ENCODE measurements at places on chromosomes 7 and 10.

DNA sequence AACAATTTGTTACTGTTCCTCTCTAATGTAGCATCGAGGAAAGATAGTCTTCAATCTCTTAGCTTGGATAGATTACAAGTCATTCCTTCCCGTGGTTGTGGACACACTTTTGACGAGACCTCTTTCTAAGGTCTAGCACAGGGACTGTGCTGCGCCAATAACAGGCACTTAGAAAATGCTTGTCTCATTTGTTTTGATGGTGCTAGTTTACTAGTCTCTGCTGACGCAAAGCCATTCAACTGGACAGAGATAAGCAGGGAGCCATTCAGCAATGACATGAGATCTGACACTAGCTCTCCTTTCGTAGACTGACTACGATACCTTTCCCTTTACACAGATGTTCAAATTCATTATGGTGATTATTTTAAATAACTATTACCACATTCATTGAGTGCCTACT lies 6.4 kb upstream of the JAZF1 start:
- DNase-seq: no peak

DNA sequence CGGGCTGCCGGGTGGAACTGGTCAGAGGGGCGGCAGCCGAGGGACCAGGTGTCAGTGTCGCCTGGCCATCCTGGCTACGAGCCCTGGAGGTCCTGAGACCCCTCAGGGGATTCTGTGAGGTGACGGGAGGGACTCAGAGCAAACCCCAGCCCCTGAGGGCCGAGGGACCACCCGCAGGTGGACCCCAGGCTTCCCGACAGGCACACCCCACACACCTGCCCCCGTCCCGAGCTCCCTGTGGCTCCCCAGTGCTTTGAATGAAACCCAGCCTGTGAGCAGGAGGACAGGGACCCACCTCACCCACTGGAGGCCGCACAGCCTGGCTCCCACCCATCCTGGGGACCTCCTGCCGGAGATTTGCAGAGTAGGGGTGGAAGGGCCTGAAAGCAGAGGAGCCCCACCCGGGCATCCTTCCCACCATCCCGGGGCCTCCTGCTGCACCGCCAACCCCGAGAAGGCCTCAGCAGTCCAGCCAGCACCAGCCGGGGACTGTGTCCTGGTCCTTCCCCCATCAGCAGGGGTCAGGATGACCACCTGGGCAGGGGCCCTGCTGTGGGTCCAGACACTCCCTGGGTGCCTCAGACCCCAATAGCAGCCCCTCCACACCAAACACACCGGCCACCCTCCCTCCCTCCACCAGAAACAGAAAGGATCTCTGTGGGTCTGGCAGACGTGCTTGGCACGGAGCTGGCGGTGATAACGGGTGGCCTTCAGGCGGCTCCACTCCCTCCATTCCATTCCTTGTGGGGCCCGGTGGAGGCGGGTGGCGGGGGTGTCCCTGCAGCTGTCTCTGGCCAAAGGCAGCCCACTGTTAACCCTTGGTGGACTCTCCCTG lies 13.9 kb downstream of the VENTX start:
- DNase-seq: no peak

GRCh38 chr10:21929070-21929469 lies 74.5 kb downstream of the DNAJC1 start:
- no peak for DNase-seq

GRCh38 chr10:12350167-12350872 lies 973 bp downstream of the CAMK1D start:
- no peak for DNase-seq

DNA sequence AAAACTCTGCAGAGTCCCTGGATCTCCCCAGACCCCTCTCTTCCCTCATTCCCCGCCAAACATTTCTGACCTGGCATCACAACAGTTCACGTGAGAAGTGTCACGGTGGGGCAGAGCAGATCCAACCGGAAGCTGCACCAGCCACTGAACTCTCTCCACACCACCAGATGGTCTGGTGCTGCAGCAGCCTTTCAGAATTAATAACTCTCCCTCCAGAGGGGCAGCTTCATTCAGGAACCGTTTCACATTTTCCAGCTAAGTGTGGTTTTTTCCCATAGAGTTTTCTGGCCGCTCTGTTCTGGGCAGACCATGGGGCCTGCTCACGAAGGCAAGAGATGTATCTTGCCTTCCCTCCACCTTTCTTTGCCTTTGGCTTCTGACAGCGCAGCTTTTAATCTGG lies 486.7 kb upstream of the GALNT17 start:
- DNase-seq: no peak
